ENCODE measurements at places on chromosomes 12 and 14.

- no peak for DNase-seq
These were observed 44.6 kb upstream of the TUNAR start for GRCh38 chr14:95832012-95832411.

GRCh38 chr12:94187361-94187760, 39.0 kb downstream of the PLXNC1 start:
- no peak for DNase-seq

GRCh38 chr14:71115821-71116567, 208.7 kb downstream of the PCNX1 start:
- no peak for DNase-seq

- no peak for DNase-seq
These were observed 54.0 kb upstream of the RASSF8 start for GRCh38 chr12:25904442-25904841.
